ENCODE measurements at places on chromosomes 12 and 14.

- DNase-seq, result no peak
Observed at GRCh38 chr12:65876898-65877721, 52.8 kb downstream of the HMGA2 start.

GRCh38 chr14:52222901-52223300, 44.6 kb upstream of the PTGDR start:
- DNase-seq, result no peak

DNA sequence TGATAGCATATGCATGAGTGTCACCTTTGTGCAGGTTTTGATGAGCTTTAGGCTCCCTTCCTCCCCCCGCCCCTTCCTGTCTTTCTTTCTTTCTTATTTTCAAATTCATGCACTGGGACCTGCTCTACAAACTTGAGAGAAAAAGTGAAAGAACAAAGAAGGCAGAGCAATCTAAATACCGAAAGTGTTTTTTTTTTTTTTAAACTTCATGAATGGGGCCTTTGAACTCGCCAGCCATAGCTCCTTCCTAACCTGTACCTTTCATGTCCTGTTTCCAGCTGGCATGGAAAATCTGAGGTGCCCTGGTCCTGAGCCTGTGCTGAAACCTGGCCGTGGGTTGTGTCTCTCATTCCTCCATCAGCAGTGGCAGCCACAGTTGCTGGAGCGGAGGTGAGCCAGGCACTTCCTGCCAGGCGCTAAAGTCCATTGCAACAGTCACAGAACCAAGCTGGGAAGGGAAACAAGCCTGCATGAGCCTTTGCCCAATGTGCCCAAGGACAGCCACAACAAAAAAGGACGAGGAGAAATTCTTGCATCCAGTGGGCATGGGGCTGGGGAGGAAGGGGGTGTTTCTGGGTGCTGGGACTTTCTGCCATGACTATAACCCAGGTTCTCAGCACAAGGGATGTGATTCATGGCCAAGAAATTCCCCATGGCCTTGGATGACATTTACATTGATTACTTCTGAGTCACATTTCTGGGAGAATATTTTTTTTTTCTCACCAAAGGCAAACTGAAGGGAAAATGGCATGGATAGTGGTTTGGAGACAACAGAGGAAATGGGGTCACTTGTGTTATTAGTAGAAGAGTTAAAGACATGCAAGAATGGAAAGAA, 102.7 kb downstream of the TMEM30B start:
- DNase-seq, result no peak

DNA sequence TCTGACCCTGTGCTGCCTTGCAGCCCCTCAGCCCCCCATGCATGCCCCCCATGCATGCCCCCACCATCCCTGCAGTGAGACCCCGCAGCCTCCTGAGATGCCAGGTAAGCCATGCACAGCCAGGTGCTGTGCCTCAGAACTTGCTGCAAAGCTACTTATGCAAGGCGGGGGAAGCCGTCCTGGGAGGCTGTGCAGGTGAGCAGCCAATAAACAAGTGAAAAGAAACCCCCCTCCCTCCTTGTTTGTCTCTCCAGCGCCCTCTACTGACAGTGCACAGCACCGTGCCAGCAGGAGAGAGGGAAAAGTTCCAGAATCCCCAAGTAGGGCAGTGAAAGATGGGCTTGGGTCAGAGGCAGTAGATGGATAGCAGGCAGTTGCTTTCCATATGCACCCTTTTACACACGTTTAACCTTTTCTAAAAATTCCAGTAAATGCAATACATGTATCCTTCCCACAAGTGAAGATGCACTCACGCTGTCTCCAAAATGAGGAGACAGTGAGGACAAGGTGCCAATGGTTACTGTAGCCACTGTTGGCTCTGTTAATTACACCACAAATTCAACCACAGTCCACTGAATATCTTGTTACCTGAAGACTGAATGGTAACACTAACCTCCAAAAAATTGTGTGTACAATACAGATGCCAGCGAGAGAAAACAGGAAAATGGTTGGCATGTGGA, 18.0 kb downstream of the TNFAIP2 start:
- no peak for DNase-seq

DNA sequence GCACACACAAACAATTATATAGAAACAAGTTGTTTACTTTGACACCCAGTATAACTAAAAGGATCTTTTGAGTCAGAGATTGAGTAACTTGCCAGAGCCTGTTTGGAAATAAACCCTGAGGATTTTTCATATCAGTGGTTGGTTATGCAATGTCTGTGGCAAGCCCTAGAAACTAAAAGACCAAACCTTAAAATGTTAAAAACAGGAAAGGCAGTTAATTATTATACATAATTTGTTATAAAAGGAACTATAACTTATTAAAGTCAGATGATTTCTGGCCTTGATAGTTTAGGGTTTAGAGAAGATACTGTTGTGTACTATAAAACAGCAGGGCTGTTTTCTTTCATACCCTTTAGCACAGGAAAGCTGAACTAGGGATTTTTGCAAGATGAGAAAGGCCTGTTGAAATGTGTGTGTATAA, 44.1 kb downstream of the PSEN1 start:
- no peak for DNase-seq

GRCh38 chr12:69501154-69501895, 31.1 kb downstream of the FRS2 start:
- DNase-seq, result no peak

GRCh38 chr14:63663428-63664341, 22.0 kb upstream of the WDR89 start:
- no peak for DNase-seq

- no peak for DNase-seq
Observed at GRCh38 chr12:119692410-119692809, 24.5 kb downstream of the PRKAB1 start.

GRCh38 chr12:19894050-19894449, 454.8 kb downstream of the AEBP2 start:
- DNase-seq, result no peak

GRCh38 chr12:27142101-27142721, 59.8 kb upstream of the C12orf71 start:
- peak; percentile 57 for DNase-seq

DNA sequence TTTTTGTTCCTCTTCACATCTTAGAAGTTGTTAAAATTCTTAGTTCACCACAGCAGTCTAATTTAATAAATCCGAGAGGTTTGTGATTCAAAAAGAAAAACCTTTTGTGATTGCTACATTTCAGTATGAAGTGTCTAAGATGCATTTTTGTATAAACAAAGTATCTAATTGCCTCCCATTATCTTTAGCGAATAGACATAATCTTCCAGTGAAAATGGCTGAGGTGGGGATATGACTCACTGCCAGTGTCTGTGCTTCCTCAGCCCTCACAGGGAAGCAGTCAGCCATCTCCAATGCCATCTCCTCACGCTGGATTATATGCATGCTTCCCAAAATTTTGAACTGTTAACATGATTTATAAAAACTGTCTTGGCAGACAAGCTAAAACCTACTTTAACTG, 7.6 kb downstream of the GCH1 start:
- no peak for DNase-seq

GRCh38 chr14:90204516-90204915, 51.8 kb upstream of the PSMC1 start:
- no peak for DNase-seq

- no peak for DNase-seq
Observed at GRCh38 chr12:107130830-107131611, 37.7 kb upstream of the CRY1 start.

GRCh38 chr12:21239866-21240265, 94.9 kb downstream of the SLCO1A2 start:
- DNase-seq, result no peak

DNA sequence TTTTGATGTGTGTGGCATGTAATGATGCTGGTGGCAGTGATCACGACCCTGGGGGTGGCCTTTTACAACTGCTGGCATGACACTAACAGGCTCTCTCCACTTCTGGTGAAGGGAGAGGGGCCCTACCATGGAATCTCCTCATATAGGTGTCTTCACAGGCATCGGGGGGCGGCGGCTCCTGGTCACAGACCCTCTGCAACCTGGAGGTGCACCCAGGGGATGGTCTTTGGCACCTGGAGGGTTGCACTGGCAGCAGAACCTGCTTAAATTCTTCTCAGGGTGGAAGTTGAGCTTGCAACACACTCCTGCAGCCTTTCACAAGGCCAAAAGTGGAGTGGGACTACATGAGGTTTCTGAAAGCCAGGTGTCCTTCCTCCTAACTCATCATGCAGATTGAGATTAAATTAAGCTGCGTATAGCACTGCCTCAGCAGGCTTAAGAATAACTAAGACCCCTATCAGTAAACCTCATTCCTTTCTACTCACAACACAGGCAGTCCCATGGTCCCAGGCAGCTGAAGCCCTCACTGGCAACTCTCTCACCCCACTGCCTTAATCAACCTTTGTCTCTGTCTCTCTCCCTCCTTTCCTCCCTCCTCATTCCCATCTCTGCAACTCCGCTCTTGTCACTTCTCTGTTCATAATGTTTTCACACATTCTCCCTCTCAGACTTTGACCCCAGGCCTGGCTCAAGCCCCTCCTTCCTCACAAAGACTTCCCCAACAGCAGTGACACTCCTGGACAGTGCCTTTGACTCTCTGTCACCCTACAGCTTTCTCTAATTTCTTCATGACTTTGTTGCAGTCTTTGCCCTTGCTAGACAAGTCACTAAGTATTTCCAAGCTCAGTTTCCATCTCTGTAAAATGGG, 18.9 kb downstream of the NID2 start:
- DNase-seq, result no peak

- DNase-seq, result no peak
Observed at GRCh38 chr12:117080661-117081144, 18.5 kb downstream of the TESC start.

DNA sequence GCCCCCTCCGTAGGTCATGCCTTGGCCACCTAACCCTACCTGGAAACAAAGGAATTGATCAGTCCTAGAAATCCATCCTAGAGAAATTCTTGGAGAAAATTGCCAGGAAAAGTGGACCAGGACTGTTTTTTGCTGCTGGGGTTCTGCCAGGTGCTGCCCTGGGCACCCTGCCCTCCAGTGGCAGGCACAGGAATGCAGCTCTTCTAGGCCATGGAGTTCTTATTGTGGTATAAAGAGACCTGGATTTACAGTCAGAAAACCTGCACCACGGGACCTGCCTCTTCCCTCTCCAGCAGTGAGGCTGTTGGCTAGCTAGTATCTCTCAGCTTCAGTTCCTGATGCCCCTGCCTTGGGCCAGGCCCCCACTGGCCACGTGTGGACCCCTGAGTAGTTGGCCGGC, 59.7 kb downstream of the SLC24A4 start:
- no peak for DNase-seq

DNA sequence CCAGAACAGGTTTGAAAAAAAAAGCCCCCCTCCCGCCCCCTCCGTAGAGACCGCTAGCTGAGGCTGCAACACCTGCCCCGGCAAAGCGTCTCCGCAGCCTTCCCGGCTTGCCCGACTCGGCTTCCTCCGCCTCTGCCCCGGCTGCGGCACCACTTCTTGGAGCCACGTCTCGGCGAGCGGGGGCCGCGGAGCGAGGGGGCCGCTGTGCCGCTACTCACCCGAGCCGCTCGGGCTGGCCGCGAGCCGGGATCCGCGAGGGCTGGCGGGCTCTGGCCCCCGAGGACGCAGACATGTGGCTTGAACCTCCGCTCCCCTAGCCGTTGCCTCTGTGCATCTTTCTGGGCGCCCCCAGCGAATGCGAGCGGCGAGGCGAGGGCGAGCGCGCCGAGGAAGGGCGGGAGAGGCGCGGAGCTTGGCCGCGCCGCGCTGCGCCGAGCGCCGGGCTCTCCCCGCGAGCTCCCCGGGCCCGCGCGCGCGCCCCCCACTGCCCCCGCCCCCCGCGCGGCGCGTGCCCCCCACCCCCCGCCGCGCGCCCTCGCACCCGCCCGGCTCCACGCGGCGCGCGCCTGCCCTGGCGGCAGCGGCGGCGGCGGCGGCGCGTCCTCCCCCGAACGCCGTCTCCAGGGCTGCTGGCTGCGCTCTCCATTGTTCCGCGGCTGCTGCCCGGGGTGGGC, 249.5 kb downstream of the APAF1 start:
- no peak for DNase-seq

GRCh38 chr14:57732463-57733285, 133.2 kb downstream of the SLC35F4 start:
- DNase-seq, result no peak

GRCh38 chr12:14416658-14417057, 51.2 kb downstream of the ATF7IP start:
- DNase-seq, result no peak

DNA sequence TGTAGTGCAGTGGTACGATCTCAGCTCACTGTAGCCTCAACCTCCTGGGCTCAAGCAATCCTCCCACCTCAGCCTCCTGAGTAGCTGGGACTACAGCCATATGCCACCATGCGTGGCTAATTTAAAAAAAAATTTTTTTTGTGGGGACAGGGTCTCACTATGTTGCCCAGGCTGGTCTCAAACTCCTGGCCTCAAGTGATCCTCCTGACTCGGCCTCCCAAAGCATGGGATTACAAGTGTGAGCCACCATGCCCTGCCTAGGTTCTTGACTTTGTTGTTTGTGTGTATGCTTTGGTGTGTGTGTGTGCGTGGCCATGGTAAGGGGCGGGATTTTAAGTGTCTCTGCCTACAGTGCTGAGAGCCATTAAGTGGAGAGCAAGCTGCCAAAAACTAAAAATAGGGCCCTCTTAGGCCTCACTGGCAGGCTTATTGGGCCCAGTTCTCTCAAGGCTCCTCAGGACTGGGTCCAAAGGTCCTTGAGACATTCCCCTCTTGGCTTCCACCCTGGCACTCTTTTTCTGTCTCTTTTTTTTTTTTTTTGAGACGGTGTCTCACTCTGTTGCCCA, 5.1 kb downstream of the COX14 start:
- DNase-seq, result no peak

DNA sequence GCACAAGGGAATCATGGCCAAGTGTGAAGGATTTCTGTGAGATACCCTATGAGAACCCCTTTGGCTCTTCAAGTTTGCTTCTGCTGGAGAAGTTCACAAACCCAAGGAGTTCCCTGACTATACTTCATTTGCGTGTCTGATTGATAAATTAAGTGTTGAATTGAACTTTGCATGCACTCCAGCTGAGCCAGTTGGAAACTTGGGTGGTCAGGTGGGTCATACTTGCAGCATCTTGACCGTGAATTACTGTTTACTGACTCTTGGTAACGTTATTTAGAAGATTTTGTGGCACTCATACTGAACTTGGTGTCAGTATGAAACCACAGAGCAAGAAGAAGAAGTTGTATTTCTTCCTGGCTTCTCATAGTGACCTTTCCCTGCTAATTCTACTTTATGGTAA, 77.5 kb downstream of the TGFB3 start:
- no peak for DNase-seq

- no peak for DNase-seq
Observed at GRCh38 chr14:52044791-52045522, 23.9 kb downstream of the NID2 start.

- peak; percentile 41 for DNase-seq
Observed at GRCh38 chr14:79842270-79842669, 369.0 kb downstream of the DIO2 start.
